ENCODE measurements at places on chromosomes 3 and 15.

- no peak for DNase-seq
These were observed 5.5 kb downstream of the DAZL start for GRCh38 chr3:16599694-16600093.

DNA sequence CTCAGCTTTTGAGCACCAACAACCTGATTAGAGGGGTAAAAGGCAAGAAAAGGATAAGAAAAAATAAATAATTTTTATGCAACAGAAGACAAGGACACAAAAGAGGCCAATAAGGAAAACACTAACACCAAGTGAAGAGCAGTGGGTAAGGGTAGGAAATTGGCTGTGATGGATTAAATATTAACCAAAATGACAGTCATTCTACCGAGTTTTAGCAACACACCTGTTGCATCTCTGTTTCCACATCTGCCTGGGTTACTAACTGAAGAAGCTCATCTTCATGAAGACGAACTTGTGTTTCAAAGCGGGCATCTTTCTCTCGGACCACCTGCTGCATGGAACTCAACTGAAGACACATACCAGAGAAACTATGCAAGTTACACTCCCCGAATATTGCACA, 30.1 kb downstream of the GOLGB1 start:
- no peak for DNase-seq

DNA sequence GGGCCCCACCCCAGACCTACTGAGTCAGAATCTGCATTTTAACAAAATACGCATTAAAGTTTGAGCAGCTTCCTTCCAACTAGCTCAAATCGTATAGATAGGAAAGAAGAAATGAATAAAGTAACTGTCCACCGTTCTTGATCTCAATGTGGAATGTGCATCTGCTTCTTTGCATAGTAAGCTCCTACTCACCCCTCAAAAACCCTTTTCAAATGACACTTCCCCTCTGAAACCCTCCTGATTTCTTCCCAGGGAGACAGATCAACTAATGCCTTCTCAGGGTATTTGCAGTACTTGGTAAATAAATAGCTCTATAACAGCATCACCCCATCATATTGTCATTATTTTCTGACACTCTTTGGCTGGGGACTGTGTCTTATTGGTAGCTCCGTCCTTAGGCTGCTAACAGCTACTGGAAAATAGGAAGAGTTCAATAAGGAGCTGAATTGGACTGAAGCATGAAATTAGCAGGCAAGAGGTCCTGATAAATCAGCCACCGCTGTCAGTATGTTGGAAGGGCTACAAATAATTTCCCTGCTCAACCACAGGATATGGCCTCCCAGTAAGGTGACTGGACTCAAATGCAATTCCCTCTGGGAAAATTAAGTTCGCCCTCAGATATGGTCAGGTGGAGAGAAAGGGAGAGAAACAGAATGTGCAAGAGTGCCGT, 10.2 kb downstream of the OXTR start:
- DNase-seq, result no peak

- DNase-seq, result no peak
These were observed 35.7 kb downstream of the CCNB2 start for GRCh38 chr15:59140422-59141226.

DNA sequence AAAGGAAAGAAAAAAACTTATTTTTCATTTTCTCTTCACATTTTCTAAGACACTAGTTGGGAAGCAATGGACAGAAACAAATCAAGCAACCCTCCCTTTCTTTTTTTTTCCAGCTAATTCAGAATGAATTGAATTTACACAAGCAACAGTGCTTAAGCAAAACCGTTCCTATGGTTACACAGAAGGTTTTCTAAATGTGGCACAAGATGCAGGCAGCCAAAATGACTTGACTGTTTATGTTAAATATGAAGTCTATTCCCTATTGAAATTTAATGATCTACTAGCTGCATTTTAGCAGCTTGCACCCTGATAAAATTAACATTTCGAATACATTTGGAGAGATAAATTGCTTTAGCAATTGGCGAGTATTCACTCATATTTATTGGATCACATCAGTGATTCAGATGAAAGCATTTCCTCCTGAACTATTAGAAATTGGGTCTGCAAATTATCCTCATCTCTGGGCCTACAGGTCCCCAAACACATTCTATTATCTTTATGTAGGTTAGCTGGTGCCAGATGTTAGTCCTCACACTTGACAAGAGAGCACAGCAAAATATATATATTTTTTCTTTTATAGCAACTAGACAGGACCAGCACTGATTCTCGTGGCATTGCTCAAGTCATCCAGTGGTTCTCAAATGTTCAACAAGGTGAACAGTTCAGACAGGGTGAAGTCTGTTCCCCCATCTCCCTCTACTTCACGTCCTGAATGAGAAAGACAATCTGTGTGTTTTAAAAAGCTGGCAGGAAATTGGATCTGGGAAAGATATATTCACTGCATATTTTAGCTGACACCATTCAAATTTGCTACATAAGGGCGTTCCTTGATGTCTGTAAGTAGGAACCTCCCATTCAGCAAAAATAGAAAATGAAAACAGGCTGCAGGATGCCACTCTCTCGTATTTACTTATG, 463.6 kb upstream of the KCNMB2 start:
- DNase-seq, result no peak

DNA sequence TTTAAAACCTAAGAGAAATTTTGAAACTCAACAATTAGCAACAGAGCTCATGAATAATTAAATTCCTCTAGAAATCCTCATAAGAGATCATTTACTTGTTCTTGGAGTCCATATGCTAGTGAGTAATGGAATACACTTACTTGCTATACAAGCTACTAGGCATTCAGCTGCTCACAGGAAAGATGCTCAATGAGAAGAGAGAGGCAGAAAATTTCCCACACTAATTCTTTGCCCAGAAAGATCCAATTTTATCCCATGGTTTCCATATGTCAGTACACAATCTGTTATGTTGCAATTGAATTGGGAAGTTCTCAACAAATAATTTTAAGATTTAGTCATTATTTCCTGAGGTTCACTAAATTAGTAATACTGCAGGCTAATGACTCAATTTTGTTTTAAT, 310.4 kb downstream of the RYR3 start:
- DNase-seq, result no peak

DNA sequence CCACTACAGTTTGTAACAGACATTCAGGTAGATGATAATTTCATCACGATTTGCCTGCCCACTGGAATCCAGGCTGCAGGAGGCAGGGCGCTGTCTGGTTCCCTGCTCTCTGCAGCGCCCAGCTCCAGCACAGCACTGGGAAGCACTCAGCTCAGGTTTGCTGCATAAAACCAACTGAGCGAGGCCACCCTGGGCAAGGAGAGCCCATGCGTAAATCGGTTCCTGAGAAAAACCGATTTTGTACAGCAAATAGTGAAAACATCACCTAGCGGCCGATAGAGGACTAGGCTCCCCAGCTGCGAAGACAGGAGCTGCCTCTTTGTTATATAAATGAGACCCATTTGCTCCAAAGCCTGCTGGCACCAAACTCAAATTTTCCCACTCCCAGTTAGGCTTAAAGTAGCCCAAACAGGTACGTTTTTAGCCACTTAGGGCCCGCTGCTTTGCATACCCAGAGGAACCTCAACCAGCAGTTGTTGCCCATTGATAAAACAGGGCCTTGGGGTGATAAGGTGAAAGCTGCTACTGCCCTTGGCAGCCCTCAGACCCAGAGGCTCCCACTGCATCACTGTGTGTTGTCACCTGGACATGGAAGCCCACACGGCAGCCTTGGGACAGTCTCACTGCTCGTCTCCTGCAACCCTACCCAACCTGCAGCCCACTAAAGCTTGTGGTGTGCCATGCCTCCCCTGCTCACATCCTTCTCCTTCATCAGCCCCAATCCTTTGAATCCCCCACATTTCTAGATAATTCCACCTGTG, 47.5 kb downstream of the ALDH1L1 start:
- DNase-seq, result peak; percentile 20

DNA sequence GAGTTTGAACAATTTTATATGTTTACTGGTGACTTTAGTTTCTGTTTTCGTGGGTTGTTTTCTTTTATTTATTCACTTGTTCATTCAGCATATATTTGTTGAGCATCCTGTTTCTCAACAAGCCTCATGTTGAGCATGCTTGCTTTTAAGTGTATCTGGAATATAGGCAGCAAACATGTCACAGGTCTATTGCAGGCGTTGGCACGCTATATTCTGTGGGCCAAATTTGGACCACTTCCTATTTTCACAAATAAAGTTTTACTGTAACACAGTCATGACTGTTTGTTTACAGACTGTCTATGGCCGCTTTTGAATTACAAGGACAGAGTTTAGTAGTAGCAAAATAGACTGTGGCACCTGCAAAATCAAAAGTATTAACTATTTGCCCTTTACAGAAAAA, 89.6 kb downstream of the THRB start:
- no peak for DNase-seq

GRCh38 chr3:65448120-65448519, 590.6 kb downstream of the MAGI1 start:
- DNase-seq, result no peak

DNA sequence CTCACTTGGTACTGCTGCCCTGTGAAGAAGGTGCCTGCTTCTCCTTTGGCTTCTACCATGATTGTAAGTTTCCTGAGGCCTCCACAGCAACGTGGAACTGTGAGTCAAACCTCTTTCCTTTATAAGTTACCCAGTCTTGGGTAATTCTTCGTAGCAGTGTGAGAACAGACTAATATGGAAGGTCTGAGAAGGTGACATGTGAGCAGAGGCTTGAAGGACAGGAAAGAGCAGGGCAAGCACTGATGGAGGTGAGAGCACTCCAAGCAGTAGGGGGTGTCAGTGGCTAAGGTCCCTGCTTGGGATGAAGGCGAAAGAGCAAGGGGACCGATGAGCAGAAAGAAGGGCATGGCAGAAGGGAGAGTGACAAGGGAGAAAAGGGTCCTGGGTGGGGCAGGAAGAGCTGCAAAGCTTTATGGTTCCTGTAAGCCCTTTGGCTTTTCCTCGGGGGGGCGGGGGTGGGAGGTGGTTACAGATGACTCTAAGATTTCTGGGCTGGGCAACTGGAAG, 3.5 kb downstream of the EIF4E3 start:
- DNase-seq, result no peak

- DNase-seq, result no peak
These were observed 2.8 kb upstream of the RTP2 start for GRCh38 chr3:187705164-187705563.

DNA sequence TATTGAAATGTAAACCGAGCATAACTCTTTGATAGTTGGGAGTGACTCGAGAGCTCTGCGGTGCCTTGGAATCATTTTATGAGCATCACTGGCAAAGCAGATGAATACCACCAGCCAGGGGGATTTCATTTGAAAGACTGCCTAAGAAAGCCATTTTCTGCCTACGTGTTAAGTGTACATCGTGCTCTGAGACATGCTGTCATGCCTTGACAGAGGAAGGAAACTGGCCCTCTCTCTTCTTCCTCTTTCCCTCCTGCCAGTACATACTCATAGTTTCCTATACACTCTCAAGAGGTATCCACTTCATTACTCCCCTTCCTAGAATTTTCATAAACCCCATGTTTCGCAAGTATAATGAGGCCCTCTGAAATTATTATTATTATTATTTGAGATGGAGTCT, 8.8 kb downstream of the BCL2A1 start:
- DNase-seq, result no peak

- DNase-seq, result no peak
These were observed 17.3 kb downstream of the ZBTB38 start for GRCh38 chr3:141385406-141386125.

DNA sequence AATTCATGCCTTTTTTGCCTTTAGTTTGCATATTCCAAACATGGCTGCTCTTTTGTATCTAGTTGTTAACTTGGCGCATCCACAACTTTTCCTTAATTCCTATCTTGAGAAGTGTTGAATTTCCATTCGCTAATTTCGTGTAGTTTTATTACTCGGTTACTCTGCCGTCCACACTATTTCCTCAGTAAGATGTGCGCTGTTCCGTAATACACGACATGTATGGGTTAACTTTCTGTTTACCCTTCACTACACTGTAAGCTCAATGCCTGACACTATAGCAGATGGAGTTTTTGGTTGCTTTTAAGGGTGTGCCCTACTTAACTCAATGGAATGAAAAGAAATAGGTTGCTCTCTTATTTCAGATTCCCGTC, 724 bp downstream of the RPSA start:
- no peak for DNase-seq

DNA sequence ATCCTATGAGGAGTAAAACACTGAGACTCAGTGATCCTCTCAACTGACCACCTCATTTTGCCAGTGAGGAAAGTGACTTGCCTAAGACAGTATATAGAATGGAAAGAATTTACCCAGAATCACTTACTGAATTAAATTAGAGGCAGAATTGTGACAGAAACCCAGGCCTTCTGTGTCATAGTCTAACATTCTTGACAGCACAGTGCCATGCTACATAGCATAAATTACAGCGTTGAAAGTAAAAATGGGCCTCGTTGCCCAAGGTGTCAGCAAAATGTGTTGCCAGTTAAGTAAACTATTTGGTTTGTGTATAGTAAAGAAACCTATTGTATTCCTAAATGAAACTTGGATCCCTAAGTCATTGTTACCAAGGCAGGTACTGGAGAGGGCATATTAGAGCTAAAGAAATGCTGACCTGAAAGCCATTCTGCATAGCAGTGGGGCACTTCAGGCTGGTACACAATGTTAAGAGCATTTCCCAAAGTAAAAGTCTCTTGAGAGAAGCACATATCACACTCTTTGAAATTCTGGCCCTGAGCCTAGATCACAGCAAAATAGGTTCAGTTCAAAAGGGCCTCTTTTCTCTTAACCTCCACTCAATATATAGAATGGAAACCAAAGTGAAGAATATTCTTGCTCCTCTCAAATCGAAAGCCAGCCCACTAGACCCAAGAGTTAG, 53.8 kb downstream of the HMG20A start:
- no peak for DNase-seq

- DNase-seq, result no peak
These were observed 14.7 kb upstream of the SECISBP2L start for GRCh38 chr15:49060710-49061495.

DNA sequence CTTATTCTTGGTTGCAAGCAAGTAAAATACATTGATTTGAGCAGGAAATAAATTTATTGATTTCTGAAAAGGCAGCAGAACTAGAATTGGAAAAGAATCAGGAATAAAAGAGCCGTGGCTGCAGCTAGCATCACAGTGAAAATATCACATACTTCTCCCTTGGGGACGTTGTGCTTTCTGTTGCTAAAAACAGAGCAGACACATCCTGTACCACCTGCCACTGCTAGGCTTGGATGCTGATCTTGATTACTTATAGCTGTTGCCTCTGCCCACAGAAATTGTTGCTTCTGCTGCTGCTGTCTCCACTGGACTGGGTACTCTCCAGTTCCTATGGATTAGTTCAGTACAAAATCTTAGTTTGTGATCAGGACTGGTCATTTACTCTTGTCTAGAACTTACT, 283.8 kb downstream of the C3orf38 start:
- peak; percentile 79 for DNase-seq

- no peak for DNase-seq
These were observed 1.5 kb downstream of the HMCES start for GRCh38 chr3:129280183-129280582.

DNA sequence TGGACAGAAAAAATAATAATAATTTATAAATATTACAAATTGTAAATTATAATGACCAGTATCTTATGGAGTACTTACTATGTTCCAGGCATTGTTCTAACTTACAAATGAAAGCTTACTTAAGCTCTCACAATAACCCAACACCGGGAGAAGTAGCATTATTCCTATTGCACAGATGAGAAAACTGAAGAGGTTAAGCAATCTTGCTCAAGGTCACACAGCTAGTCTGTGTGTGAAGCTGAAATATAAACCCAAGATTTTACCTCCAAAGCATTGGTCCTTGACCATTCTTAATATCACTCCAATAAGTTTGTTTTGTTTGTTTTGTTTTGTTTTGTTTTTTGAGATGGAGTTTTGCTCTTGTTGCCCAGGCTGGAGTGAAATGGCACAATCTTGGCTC, 43.1 kb downstream of the GBE1 start:
- no peak for DNase-seq

Data from NAMALWA (cell line).